DND-41 (cell line): ENCODE measurements at places on chromosomes 5 and 9.

GRCh38 chr9:136053757-136054142, 41.3 kb downstream of the NACC2 start:
- DNase-seq, result no peak

GRCh38 chr5:180069589-180070247, 1.8 kb downstream of the RNF130 start:
- no peak for DNase-seq

DNA sequence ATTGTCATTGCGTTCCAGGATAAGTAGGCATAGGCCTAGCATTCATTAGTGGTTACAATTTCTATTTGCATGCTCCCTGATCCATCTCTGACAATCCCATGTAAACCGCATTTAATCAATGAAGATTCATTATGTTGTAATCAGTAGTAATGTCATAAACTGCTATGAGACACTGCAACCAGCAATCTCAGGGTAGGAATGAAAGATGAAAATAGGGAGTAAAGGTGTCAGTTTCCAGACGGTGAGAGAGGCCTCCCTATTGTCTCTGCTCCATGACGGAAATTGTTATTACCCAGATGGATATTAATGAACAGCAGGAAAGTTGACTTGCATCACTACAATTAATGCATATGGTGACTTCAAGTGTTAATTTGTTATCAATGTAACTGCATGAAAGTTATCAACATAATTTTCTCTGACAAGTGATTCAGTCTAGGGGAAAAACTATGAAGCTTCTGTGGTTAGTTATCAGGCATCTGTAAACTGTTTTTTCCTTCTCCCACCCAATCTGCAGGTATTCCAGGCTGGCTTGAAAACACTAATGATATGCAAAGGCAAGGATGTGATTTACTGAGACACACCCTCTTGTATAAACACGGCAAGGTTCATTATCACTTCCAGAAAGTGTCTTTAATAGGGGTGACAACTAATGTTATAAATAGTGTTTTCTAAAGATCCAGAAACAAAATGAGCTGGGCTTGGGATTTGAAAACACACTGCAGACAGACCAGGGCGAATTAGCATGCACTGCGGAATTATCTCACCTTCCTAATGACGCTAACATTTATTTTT, 73.5 kb downstream of the ZNF622 start:
- no peak for DNase-seq

GRCh38 chr9:99282406-99282805, 60.3 kb downstream of the SEC61B start:
- DNase-seq, result no peak

GRCh38 chr5:121596882-121597281, 254.8 kb upstream of the FTMT start:
- no peak for DNase-seq

DNA sequence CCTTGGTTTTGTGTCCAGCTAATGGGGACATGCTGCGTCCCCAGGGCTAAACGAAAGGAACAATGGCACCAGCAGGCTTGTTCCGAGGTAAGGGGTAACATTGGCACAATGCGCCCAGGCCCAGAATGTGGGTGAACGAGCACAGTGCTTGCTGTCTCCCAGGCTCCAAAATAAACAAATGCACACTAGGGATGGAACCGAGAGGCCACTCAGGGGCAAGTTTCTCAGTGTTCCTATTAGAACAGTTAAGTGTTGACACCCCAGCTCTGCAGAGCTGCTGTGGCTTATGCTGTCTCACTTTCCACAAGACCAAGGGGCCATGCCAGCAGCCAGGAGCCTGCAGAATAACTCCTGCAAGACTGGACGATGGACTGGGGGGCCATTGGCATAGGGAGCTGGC, 492.4 kb downstream of the GADD45G start:
- no peak for DNase-seq

DNA sequence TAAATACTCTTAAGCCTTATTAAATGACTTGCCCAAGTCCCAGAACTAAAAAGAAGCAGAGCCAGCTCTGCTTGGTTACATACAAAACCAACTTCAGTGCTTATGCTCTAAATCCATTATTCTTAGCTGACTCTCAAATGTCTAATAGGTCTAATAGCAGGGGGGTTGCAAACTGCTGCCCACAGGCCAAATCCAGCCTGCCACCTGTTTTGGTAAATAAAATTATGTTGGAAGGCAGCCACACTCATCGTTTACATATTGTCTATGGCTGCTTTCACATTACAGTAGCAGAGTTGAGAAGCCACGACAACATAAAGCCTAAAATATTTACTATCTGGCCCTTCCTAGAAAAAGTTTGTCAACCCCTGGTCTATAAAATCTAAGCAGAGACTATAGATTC, 69.0 kb downstream of the KLHL3 start:
- no peak for DNase-seq
